ENCODE measurements at places on chromosomes 2 and 18.

DNA sequence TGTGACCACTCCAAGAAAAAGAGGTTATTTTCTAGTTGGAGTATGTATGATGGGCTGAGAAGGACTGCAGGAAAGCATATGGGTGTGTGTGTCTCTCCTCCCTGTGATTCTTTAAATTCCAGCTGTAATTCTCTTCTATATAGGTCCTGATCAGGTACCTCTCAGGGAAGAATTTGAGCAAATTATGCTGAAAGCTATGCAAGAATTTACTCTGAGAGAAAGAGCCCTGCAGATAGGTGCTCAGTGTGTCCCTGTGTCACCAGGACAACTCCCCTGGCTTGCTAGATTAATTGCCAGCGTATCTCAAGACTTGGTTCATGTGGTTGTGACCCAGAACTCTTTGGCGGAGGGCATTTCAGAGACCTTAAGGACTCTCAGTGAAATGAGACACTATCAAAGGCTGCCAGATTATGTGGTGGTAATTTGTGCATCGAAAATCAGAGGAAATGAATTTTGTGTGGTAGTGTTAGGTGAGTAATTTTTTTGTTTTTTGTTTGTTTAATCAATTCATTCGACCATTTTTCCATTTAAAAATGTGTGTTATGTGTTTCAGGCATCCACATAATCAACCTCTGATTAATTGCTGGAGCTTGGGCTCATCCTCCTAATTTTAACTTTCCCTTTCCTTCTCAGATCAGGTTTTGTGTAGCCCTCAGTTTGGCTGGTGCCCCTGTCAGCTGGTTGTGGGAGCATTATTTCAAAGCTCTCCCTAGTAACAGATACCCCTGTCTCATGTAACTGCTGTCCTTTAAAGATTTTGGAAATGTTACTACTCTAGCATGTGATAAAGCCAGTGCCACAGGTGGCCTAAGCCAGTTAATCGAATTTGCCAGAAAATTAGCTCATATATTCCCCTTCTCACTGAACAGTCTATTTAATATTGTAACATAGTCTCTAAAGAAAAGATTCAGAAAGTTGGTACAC lies 150.9 kb downstream of the ESCO1 start:
- H3K27ac ChIP-seq: no peak overlapping the region
- H3K36me3 ChIP-seq: no peaks in the 10 kb centered on the region
- no peaks in the 10 kb centered on the region for H3K4me1 ChIP-seq

GRCh38 chr2:46836295-46837111 lies 79.1 kb downstream of the MCFD2 start:
- no peaks in the 10 kb centered on the region for H3K4me1 ChIP-seq
- H3K27ac ChIP-seq: no peak overlapping the region
- H3K36me3 ChIP-seq: no peaks in the 10 kb centered on the region
- H3K27me3 ChIP-seq: no peaks in the 10 kb centered on the region

DNA sequence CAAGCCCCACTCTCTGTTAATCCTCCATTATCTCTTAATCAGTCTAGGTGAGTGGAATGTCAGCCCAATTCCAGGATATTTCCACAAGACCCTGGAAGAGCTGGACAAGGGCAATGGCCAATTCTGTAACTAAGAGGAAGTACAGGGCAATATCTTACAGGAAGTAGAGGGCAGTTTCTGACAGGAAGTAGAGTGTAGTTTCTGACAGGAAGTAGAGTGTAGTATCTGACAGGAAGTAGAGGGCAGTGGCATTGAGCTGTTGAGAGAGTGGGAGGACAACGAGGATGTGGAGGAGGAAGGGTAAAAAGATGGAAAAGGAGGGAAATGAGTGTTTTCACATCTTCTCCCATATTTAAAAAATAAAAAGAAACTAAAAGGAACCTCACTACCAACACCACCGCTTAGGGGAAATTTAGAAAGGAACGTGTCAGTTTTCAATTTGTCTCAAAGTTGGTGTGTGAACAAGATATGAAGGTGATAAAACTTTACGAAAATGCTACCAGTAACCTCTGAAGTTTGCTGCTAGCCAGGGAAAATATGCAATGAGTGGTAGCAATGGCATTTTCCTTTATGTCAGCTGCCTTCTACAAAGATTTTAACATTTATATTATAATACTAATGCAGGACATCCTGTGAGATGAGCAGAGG lies 430.9 kb upstream of the HNRNPA3 start:
- H3K27me3 ChIP-seq: no peaks in the 10 kb centered on the region
- DNase-seq: no peak
- H3K4me3 ChIP-seq: no peak overlapping the region
- H3K36me3 ChIP-seq: no peaks in the 10 kb centered on the region
- H3K27ac ChIP-seq: no peak overlapping the region
- H3K4me1 ChIP-seq: no peaks in the 10 kb centered on the region

- H3K4me3 ChIP-seq: no peak overlapping the region
- no peak for DNase-seq
- no peaks in the 10 kb centered on the region for H3K27me3 ChIP-seq
- no peaks in the 10 kb centered on the region for H3K4me1 ChIP-seq
These were observed 164.2 kb upstream of the CAPN13 start for GRCh38 chr2:30971231-30972025.

- no peak for DNase-seq
- H3K4me3 ChIP-seq: no peak overlapping the region
- H3K36me3 ChIP-seq: no peaks in the 10 kb centered on the region
- H3K4me1 ChIP-seq: no peaks in the 10 kb centered on the region
- H3K27me3 ChIP-seq: no peaks in the 10 kb centered on the region
These were observed 73.1 kb downstream of the LRRC30 start for GRCh38 chr18:7304061-7304370.

All from transverse colon (tissue), 4 donors.